Stimulated activated CD8-positive, alpha-beta memory T cell treated with anti-CD3 and anti-CD28 coated beads, Interleukin-15, amount 100 ng/mL, for 24 hours (primary cell): ENCODE measurements at places on chromosomes 1 and 21.

GRCh38 chr1:202105571-202106339, 17.0 kb upstream of the GPR37L1 start:
- DNase-seq, result no peak

GRCh38 chr1:6796095-6796494, 10.8 kb downstream of the CAMTA1 start:
- no peak for DNase-seq

DNA sequence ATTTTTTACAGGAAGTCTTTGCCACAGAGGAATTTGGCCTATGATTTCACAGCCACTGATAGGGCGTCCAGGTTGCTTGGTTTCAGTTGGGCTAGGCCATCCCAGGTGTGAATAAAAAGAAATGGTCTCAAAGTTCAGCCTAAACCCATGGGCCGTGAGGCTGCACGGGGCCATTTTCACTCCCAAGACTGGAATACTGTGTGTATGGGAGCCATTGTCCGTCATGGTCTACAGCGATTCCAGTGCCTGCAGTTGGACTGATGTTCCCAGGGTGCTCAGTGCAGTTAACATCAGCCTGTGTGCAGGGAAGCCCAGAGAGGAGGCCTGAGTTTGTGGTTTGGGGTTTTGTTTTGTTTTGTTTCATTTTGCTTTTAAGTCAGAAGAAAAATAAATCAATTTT, 133.2 kb downstream of the ADSS2 start:
- DNase-seq, result no peak

- no peak for DNase-seq
These were observed 580.4 kb downstream of the USP25 start for GRCh38 chr21:16310176-16310575.

DNA sequence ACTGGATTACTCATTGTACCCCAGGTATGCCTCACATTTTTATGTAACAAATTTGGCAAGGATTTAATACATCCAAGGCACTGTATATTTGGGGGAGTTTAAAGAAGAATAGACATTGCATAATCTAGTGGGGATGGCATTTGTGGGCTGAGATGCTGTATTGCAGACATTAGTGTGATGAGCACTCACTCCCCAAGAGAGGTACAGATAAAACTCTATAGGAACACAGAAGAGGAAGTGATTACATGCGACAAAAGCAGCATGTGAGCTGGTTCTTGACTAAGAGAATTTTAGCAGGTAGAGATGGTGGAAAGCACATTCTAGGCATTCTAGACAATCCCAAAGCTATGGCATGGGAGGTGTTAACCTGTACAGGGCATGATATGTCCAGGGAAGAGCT, 24.2 kb upstream of the CDC14A start:
- DNase-seq, result no peak

- DNase-seq, result no peak
These were observed 437.3 kb downstream of the PLA2G4A start for GRCh38 chr1:187266051-187266450.

DNA sequence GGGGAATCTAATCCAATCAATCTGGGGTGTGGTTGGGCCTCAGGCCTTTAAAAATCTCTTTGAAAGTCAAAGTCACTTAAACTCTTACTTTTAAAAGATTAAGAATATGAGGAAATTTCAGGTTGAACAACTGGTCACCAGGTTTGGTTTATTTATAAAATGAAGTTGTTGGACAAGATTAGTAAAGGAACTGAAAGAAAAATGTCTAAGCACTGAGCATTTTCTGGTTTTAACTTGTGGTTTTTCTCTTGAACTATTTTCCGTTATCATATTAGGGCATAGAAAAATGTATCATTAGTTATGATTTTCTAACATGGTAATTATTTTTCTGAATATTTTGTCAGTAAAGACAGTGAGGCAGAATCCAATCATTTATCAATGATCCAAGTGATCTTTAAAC, 49.6 kb downstream of the RGS2 start:
- DNase-seq, result no peak
